BJ (cell line): ENCODE measurements at places on chromosomes 2 and 18.

DNA sequence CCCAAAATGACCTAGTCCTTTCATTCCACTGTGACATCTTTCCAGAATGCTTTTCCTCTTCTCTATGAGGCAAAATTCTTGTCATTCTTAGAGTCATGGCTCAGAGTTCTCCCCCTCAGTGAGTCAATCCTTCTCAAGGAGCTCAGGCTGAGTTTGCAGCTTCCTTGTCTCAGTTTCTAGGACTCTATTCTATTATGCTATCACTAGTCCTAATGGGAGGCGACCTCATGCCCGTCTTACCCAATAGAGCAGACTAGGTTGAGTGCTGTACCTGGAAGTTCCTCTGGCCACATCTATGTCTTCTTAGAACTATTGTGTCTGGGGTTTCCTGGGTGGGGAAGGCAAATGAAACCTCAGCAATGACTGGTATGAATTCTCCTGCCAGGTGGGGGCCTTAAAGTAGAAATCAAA lies 51.5 kb downstream of the HAUS1 start:
- peak; percentile 82 for DNase-seq

DNA sequence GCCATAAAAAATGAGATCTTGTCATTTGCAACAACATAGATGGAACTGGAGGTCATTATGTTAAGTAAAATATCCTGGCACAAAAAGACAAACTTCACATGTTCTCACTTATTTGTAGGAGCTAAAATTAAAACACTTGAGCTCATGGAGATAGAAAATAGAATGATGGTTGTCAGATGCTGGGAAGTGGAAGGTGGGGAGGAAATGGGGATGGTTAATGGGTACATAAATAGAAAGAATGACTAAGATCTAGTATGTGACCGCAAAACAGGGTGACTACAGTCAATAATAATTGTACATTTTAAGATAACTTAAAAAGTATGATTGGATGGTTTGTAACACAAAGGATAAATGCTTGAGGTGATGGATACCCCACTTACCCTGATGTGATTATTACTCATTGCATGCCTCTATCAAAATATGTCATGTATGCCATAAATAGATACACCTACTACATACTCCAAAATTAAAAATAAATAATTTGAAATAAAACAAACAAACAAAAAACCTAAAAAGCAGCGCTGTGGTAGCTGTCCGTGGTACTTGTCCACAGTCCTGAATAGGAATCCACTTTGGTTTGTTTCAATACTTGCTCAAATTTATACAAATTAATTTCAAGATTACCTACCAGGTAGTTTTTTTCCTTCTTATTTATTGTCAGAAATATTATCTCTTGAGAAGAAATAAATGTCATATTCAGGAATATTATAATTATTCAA lies 224.5 kb downstream of the DLGAP1 start:
- no peak for DNase-seq

- no peak for DNase-seq
Observed at GRCh38 chr2:65751408-65751807, 319.0 kb upstream of the SPRED2 start.

DNA sequence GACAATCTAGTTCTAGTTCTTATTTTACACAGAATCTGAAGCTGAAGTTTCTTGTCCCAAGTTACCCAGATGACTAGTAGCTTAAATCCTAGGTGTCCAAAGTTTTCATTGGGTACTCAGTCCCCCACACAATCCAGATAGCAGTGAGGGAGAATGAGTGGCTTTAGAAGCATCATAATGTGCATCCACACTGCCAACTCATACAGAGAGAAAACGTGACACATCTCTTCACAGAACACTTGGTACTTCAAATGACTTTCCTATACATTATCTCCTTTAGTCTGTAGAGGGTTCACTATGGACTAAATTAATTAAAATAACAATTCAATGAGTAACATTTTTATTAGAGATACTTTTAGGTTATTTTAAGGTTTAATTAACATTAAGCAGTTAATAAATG lies 45.2 kb downstream of the STRADB start:
- DNase-seq: no peak

GRCh38 chr2:209922116-209922515 lies 80.3 kb upstream of the RPE start:
- DNase-seq: no peak

DNA sequence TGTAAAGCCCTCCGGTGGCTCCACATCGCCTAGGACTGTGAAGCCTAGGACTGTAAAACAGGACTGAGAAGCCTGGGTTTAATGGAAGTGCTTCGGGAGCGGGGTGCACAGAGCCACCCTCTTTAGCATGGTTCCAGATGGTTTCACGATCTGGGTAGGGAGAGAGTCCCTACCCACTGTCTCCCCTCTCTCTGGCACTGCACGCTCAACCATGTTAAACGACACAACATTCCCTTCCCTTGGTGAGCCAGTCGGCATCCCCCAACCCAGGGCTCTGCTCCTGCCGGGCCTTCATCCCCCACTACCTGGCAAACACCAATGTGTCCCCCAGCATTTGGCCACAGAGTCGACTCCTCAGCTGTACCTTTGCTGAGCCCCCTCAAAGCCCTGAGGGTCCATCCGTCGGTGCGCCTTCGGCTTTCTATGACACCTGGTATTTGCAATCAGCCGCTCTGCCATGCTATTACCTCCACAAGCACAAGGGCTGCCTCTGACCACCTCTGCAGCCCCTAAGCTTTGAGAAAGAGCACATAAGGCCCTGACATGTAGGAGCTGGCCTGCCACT lies 1.1 kb downstream of the COPS9 start:
- DNase-seq: no peak

- DNase-seq: peak; percentile 74
Observed at GRCh38 chr2:66432801-66433694, 1.9 kb upstream of the MEIS1 start.

DNA sequence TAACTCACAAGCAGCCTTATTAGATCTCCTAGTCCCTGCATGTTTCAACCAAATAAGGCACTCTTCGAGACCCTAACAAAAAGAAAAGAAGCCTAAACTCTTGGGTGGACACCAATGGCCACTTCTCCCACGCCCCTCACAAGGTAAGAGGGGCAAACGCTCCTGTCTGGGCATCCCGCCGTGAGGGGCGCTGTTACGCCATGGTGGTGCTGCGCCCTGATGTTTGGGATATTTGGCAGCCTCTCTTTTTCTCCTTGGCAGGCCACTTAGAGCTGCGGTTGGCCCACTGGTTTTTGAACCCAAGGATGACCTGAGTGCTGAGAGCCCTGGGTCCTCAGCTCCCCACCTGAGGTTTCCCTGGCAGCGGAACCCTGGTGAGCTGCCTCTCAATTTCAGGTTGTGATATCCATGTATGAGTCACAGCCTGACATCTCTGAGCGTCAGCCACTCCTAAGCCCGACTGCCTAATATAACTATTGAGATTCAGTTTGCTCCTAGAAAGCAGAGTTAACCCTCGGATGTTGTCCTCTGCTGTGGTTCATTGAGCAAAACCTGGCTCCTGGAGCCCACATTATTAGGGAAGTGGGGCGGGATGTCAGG lies 103.3 kb downstream of the COL6A3 start:
- no peak for DNase-seq

DNA sequence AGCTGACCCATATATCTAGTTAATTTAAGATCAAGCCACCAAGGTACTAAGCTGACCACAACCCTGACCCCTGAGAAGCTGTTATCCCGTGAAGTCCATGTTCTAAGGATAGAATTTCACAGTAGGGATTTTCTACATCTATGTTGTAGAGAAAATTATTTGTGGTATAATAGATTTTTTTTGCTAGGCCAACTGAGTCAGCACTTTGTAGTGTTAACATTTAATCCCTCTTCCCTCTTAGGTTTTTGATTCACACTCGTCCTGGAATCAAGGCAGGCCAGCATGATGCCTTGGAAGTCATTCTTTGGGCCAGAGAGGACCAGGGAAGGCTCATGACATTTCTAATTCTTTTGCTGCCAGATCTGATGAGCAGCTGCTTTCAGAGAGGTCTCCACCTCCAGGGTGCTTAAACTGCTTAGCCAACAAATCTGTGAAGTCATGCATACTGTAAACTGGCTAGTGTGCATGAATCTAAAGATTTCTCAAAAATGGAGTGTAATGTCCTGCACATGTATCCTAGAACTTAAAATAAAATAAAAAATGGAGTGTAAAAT lies 102.5 kb downstream of the RBM43 start:
- DNase-seq: no peak

GRCh38 chr2:287471-287885 lies 413 bp downstream of the ALKAL2 start:
- no peak for DNase-seq

DNA sequence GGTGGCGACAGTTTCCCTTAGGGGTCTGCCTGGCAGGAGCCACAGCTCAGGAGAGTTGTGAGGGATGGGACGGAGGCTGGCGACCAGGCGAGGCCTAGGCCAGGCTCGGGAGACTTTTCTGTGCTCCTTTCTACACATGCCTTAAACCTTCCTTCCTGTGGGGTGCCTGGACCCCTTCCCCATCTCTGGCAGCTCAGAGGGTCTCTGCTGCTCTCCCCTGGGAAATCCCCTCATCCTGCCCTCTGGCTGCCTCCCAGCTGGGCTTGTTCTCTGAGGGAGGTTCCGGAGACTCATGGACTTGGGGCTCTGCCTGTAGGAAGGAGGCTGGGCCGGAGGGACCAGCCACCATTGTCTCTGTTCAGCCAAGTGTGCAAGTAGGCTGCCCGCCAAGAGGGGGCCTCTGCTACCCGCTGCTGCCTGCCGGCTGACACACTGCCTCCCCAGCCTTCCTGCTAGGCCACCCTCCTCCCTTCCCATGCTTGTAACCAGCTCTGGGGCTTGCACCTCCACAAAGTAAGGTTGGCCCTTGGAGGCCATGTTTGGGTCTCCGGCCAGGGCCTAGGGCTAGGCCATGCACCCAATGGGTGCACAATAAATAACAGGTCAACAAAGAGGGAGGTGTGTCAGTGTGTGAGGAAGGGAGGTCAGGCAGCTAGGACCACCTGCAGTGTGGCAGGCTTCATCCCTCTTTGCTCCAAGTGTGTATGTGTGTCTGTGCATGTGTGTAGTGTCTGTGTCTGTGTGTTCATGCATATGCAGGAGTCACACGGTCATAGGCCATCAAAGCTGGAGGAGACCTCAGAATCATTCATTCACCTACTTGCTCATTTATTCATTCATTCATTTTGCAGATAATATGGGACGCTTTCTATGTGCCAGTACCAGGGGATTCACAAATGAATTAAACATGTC lies 28.8 kb downstream of the PSD4 start:
- no peak for DNase-seq

DNA sequence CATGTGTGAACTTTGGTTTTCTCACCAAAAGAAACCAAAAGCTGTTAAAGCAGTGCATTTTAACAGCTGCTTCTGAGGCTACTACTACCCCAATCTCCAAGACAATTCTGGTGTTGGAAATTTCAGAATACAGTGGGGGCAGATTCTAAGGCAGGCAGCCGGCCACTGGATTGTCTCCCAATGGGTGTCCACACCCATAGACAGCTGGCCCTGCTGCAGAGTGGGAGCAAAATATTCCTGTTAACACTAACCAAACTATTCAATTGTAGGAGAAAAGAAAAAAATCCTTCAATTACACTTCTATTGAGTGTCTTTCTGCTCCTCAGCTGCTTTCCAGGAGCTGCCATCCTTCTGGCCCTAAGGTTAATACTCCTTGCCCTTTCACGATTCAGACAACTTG lies 223.7 kb downstream of the ALK start:
- no peak for DNase-seq

DNA sequence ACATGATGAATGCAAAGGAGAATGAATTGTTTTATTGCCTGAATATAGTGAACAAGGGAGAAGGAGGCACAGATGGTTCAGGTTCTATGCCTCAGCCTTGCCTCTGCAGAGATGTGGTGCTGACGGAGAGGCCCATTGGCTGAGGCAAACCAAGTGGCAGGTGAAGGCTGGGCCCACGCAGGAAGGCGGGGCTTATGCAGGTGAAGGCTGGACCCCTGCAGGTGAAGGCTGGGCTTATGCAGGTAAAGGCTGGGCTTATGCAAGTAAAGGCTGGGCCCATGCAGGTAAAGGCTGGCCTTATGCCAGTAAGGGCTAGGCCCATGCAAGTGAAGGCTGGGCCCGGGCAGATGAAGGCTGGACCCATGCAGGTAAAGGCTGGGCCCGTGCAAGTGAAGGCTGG lies 414.7 kb downstream of the LRATD1 start:
- DNase-seq: no peak

- DNase-seq: no peak
Observed at GRCh38 chr2:166068981-166069380, 58.8 kb downstream of the SCN1A start.

DNA sequence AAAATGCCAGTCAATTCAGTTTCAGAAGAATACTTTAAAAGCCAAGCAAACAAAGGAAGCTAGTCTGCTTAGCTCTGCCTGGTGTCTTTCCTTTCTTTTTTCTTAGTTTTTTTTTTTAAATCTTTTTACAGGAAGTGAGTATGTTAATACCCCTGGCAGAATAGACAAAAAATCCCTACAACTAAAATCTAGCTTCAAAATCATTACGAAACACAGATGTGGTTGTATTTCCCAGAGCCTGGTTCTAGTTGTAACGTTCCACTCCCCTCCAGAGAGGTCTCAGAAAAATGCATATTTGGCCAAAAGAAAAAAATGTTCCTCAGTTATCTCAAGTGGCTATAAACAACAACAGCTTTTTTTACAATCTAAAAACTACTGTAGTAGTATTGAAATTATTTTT lies 202.1 kb upstream of the RND3 start:
- no peak for DNase-seq

- DNase-seq: peak; percentile 99
Observed at GRCh38 chr2:36731941-36732672, 35.6 kb downstream of the VIT start.

- DNase-seq: no peak
Observed at GRCh38 chr18:76480913-76481312, 14.1 kb downstream of the ZNF516 start.

- peak; percentile 24 for DNase-seq
Observed at GRCh38 chr2:201517094-201517493, 65.6 kb downstream of the STRADB start.

GRCh38 chr2:127508023-127508630 lies 18.2 kb downstream of the IWS1 start:
- no peak for DNase-seq

DNA sequence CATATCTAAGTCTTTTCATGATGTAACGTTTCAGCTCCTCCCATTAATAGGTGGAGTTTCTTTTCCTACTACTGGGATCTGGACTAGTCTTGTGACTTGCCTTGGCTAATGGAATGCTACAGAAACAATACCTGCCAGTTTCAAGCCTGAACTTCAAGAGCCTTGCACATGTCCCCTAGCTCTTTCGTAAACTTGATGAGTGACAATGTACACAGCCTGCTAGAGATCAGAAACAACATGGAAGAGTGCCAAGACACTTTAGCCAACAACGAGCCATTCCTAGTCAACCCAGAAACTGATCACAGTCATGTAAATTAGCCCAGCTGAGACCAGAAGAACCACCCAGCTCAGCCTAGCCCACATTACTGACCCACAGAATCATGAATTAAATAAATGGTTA lies 24.8 kb upstream of the STK39 start:
- no peak for DNase-seq

DNA sequence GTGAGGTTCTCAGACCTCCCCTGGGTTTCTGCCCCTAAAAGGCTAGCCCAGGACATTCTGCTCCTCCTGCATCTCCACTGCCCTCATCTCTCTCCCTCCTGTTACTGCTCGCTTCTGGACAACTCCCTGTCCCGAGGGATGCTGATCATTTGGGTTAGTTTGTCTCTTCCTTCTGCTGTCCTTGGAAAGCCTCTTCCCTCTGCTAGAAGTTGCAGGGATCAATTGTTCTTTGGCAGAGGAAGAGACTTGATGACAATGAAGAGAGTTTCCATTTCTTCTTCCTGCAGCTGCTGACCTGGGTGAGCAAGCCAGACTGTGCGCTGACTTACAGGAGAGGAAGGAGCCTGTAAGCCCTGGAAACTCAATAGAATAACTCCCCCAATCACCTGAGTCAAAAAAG lies 68.9 kb downstream of the RDH14 start:
- DNase-seq: no peak
